ENCODE measurements at places on chromosomes 4 and X.

- no peak for DNase-seq
Measured at GRCh38 chr4:138406876-138407275, 164.7 kb upstream of the SLC7A11 start.

DNA sequence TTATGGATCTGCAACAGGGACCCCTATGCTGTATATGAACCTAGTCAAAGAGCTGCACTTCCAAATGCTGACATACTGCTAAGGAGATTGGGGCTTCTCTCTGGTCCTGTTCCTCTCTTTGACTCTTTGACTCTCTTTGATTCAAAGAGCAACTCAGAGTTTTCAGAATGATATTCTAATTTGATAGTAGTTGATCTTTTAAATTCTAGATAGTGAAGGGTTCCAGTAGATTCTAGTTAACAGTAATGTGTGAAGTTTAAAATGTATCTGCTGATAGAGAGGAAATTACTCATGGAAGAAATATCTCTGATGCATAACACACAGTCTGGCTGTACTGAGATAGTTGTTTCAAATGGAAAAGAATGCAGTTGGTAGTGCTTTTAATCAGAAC, 239.1 kb downstream of the RASL11B start:
- peak; percentile 39 for DNase-seq

- DNase-seq, result peak; percentile 27
Measured at GRCh38 chr4:155805016-155805415, 46.2 kb downstream of the GUCY1B1 start.

DNA sequence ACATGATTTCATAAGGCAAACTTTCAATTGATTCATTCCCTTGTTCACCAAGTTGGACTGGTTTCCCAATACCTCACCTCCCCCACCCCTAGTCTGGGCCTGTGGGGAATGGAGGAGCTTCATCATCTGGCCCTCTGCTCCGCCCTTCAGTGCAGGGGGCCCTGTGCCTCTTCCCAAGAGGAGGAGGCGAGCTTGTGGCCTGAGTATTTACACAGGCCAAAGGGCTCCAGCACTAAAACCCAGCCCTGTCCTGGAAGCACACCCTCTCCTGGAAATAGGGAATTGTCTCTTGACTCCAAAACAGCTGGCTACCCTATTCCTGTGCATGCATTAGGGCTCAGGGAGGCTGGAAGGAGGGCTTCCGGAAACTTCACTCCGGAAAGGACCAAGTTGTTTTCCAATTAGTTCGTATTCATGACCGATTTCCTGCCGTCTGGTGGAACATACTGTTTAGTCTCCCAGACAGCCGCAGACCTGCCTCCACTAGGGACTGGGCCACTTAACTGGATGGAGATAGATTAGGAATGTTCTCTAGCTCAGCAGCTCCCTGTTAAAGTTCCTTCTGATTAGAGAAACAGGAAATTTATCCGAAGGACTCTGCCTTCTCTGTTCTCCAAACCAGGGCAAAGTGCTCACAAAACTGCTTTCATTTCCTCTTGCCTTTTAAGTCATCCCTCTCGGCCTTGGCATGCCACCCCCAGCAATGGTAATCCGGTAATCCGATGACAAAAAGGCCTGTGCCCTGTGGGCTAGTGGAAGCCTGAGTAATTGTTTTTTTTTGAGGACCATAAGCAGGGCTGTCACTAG, 5.8 kb downstream of the SRPX2 start:
- DNase-seq, result peak; percentile 83

DNA sequence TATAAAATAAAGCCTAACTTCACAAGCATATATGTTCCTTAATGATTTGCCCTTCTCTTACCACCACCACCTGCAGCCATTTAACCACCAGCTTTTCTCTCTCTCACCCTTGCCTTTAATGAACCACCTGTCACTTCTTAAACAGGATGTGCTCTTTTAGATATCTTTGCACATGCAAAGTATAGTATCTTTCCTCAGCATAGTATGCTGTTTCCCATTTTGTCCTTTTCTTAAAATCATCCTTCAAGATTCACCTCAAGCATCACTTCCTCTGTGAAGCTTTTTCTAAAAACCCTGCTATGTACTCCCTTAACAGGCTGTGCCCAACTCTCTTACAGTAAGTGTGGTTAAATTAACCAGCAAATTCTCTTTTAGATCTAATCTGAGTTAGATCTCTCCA, 8.2 kb upstream of the CNOT6L start:
- no peak for DNase-seq

DNA sequence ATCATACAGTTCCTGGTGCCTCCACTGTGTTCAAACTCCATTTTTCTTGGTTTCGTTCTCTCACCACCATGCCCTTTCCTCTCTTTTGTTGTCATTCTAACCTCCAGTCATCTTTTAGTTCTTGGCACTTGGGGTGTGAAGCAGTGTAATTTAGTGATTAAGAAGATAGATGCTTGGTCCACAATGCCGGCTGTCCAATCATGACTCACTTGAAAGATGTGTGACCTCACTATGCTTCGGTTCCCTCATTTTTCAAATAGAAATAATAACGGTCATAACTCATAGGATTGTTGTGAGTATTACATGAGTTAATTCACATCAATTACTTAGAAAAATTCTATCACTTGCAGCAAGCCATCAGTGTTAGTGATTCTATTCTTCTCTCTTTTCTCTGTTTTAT, 327.8 kb downstream of the ADGRL3 start:
- no peak for DNase-seq

DNA sequence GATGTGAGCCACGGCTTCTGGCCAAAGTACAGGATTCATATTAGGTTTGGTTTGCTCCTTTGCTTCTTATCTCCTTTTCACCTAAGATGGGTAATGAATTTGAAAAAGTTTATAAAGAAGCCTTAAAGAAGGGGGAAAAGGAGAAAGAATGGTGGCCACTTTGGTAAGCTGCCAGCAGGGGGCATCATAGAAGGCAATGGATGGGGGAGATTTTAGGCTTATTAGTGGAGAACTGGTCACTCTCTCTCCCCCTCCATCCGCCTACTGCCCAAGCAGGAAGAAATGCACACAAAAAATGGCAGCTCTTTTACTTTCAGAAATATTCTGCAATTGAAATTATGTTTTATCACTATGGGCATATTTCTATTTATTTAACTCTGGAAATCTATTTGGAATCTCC, 32.0 kb downstream of the SPARCL1 start:
- DNase-seq, result no peak

GRCh38 chr4:27908356-27908755, 1047.7 kb downstream of the STIM2 start:
- DNase-seq, result no peak

GRCh38 chr4:184268584-184269160, 51.0 kb upstream of the ENPP6 start:
- no peak for DNase-seq

- no peak for DNase-seq
Measured at GRCh38 chrX:39773923-39774773, 323.6 kb downstream of the BCOR start.

- peak; percentile 96 for DNase-seq
Measured at GRCh38 chr4:20251796-20252655, at the start of gene SLIT2. TSS of gene SLIT2 (plus strand) at chr4:20251905. CDS start at chr4:20253816, 1,911 bp downstream.

GRCh38 chrX:25039036-25039435, 23.3 kb upstream of the ARX start:
- DNase-seq, result no peak

Data from AG20443 (cell line).